ENCODE measurements at places on chromosomes 7 and 10.
A peak's percentile ranks its signal among the peaks of the same experiment; 100 is the strongest.

DNA sequence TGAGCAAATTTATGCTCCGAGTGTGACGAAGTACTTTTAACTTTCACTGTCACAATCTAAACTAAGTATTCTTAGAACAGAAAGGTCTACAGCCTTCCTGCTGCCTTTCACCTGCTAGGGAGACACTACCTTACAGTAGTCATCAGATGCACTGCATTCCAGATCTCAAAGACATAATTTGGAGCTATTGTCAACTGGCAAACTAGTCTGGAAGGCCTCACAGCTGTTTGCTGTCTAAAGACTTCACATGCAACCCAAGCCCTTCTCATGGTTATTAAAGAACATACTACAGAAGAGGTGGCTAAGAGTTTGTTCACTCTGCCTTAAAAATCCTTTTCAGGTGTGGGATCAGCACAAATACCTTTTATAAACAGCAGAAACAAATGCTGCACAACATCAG, 91.8 kb upstream of the KCNIP2 start:
- DNase-seq, result no peak

- no peak for DNase-seq
These were observed 265.6 kb downstream of the PHF14 start for GRCh38 chr7:11239316-11239715.

GRCh38 chr7:20971219-20971618, 184.5 kb upstream of the SP8 start:
- DNase-seq, result no peak

GRCh38 chr7:102830197-102830596, 81.4 kb downstream of the FAM185A start:
- DNase-seq, result no peak

DNA sequence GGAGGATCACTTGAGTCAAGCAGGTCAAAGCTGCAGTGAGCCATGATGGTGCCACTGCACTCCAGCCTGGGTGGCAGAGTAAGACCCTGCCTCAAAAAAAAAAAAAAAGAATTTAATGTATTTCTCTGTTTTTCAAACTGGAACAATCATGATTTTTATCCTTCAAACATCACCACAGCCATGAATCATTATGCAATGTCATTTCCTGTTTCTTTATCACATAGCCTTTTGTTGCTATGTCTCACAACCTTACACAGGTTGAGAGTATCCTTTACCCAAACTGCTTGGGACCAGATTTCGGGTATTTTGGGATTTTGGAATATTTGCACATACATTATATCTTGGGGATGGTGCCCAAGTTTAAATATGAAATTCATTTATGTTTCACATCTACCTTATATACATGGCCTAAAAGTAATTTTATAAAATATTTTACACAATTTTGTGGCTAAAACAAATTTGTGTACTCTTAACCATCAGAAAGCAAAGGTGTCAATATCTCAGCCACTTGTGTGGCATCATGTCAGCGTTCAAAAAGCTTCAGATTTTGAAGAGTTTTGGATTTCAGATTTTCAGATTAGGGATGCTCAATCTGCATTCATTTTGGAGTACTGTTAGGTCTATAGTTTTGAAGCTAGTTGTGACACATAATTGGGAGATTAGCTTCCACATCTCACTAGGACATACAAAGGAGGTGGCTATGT, 8.2 kb downstream of the NT5C3A start:
- no peak for DNase-seq

DNA sequence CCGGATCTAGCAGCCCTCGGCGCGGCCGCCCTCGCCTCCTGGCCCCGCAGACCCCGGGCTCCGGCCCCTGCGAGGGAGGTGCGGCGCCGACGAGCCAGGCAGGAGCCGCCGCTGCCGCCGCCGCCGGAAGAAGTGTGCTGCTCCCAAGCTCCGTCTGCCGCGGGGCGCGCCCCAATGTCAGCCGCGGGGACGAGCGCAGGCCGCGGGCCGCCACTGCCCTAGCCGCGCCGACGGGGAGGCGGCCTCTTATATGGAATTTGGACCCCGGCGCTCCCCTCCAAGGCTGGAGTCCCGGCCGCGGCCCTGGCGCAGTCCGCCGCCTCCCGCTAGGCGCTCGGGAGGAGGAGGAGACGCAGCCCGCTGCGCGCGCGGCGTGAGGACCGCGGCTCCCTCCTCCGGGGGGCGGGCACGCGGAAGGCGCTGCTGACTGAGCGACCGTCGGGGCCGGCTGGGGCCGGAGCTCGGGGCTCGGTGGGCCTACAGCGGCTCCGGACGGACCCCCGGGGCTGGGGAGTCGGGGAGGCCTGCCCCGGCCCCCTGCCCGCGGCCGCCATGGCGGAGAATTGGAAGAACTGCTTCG, at the start of gene TRIM8:
Gene TRIM8 (plus strand): TSS at position 414 of the 580 bp plus-strand sequence. CDS start 139 bp downstream, at position 553.
- peak; percentile 62 for DNase-seq

- no peak for DNase-seq
These were observed 109.0 kb downstream of the LRMDA start for GRCh38 chr10:75540357-75540966.

GRCh38 chr10:132987671-132988571, 45.6 kb upstream of the CFAP46 start:
- no peak for DNase-seq

DNA sequence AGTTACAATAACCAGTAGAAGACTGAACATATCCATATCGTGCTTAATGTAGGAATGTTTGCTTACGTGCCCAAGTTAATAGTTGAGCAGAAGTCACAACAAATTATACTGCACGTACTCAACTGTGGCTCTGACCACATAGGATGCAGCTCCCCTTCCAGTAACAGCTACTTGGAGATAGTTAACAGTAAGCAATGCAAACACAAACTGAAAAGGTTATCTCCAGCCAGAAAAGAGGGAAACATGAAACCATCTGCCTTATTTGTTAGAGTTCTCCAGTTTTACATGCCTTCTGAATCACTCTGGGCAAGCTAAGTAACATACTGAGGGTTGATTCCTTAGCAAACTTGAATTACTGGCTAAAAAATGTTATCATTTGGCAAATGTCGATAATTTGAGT, 9.8 kb downstream of the DHX32 start:
- DNase-seq, result no peak

GRCh38 chr7:16851829-16852228, 30.0 kb downstream of the AGR3 start:
- DNase-seq, result no peak

DNA sequence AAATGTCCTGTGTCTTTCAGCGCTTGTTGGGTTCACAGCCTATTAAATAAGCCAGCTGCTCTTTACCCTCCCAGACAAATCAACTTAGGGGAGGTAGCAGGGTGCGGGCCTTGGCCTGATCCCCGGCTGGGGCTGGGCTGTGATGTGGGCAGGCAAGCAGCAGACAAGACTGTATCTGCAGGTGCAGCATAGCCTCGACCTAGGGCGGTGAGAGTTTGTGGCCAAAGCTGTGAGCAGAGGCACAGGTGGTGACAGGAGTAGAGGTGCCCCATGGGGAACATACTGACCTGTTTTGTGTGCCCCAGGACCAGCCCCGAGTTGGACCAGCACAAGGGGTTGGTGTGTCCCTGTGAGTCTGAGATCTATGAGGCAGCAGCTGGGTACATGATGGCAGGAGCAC, 885.4 kb downstream of the ZNF37A start:
- DNase-seq, result no peak

DNA sequence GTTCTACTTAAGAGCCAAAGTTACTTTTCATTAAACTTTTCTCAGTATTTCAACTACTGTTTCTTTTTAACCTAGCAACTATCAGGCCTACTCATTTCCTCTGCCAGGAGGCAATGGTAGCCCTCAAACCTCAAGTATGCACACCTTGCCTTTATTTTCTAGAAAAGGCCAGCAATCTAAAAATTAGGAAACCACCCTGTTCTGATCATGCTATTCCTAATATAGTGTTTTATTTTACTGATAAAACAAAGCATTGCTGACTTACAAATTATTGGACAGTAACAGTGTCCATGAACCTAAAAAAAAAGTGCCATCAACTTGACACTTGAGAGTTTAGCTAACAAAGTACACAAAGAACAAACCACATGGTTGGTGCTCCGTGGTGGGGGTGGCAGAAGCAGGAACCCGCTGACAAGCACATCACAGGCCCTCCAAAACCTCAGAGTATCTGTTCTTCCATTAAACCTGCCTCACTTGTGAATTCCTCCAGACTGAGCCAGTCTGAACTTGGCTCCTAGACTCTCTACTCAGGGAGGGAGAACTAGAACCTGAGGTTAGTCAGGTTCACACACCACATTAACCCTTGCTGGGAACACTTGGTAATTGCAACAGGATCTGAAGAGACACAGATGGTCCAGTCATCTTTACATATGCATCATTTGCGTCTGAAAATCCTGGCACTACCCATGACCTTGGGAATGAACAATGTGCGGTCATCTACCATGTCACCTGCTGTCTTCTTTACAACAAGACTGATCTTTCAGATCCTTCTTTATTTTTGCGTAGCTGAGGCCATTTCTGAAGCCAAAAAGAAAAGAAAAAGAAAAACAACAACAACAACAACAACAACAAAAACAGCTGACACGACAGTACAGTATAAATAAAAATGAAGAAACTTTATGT, 31.9 kb downstream of the PIP4K2A start:
- peak; percentile 18 for DNase-seq

DNA sequence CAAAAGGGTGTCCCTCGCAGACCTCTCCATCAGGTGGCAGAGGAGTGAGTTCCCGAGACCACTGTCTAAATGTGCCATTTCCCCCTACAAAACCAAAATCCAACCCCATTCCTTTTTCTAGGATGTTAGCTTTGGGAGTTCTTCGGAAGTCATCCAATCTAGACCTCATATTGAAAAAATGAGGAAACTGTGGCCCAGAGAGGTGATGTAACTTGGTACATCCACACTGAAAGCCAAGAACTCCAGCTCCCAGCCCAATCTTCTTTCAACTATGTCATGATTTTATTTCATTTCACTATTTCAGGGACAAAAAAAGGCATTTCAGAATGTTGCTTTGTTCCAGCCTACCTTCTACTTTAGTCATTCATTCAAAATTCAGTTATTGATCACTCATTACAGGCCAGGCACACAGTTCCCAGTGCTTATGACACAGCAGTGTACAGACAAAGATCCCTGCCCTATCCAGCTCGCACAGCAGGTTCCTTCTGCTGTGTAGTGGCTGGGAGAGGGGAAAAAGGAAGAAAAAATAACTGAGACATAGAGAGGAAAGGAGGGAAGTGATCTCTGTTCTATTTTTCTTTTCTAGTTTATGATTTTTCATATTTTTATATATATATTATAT, 35.8 kb downstream of the SCRN1 start:
- DNase-seq, result no peak

DNA sequence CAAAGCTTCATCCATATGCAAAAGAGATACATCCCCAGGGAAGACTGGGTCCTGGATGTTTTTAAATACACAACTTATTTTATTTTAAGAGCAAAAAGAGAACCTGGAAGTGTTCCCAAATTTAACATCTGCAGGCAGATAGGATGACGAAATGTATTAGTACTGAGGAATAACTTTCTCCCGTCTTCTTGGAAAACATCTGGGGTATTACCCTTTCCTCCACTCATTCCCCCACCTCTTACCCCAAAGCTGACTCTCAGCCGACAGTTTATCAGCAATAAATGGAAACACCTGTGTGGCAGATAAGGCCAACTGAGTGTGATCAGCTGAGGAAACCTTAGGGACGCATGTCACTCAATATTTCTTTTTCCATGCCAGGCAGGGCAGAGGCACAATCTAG, 435.6 kb upstream of the NPVF start:
- DNase-seq, result peak; percentile 57

GRCh38 chr7:13290975-13291374, 603.5 kb downstream of the ARL4A start:
- DNase-seq, result no peak

DNA sequence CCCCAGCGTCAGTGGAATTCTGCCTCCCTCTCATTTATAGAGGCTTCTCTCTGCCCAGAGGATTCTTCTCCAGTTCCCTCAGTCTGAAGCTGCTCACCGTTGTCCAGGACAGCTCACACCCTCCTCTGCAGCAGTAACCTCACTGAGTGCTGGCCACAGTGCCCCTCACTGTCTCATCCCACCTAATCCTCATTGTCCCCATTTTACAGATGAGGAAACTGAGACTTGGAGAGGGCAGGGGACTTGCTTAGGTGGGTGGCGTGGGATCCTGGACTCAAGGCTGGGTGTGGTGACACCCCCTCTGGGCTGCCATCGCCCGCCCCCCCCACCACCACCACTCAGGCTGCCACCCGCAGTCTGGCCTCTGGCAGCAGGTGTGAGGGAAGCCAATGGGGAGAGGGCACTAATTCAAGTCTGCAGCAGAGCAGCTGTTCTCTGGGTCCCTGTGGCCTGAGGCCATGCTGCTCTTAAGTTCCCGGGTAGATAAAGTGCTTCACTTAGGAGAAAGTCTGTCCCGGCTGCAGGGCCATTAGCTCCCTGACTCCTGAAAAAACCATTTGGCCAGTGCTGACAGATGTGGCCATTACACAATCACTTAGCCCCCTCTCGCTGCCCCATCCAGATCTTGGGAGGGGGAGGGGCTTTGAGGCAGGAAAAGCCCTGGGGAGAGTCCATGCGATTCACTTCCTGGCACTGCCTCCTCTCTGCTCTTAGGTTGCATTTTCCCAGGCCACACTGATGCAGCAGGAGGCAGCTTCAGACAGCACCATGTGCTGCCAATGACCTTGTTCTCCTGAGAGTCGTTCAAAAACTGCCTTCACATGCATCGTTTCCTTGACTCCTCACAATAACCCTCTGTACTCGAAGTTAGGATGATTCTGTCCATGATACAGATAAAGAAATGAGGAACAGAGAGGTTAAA, 36.3 kb downstream of the DRGX start:
- peak; percentile 71 for DNase-seq

DNA sequence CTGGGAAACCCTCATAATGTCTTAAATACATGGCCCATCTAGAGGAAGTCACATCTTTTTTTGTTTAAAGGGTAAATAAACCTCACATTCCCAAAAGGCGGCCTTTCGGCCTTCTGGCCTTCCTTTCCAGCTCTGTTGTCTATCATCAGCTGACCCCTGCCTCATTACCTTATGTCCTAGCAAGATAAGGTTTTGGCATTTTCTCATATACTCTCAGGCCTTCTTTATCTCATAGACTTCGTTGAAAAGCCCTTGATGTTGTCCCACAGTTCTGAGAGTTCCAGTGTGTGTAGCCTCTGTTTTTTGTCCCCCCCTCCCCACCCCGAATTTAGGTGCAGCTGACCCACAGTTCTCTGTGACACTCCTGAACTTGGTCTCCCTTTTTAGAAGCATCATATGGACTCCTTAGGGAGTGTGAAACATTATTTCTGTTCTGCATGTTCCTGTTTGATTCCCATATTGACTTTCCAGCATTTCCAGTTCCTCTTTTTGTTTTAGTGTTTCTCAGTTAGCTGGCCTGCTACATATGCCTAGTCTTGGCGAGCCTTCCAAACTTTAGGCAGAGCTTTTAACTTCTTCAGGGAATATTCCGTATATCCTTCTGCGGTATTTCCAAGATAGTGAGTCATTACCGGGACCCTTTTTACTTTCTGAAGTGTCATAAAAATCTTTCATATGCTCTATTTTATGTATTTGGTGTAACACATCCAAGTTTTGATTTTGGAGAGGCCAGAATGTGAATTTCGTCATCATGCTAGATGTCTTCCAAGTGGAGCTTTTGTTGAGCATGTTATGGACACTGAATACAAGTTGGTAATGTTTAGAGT, 138.5 kb downstream of the LRRC4 start:
- DNase-seq, result peak; percentile 71

- DNase-seq, result no peak
These were observed 22.3 kb downstream of the ZNF783 start for GRCh38 chr7:149284343-149284742.
